ENCODE measurements at places on chromosomes 16 and 17. TPM values are rescaled to one million over a fixed set of nuclear protein-coding genes. Genes with fewer than 3 reads are reported as not detected.

HAS3 gene
- total RNA-seq = 0.86 TPM

NLRC3 gene
- total RNA-seq = 1.4 TPM

GFER gene
- 29.6 TPM for total RNA-seq

GRCh38 chr17:8125154-8125946 lies 1.4 kb upstream of the HES7 start:
- H3K4me3 ChIP-seq = peak overlapping the region; percentile 77
- peak; percentile 83 for DNase-seq
- H3K27ac ChIP-seq = no peak overlapping the region
- H3K4me1 ChIP-seq = peaks cover 30% of the 10 kb centered on the region
- H3K27me3 ChIP-seq = no peaks in the 10 kb centered on the region

DNA sequence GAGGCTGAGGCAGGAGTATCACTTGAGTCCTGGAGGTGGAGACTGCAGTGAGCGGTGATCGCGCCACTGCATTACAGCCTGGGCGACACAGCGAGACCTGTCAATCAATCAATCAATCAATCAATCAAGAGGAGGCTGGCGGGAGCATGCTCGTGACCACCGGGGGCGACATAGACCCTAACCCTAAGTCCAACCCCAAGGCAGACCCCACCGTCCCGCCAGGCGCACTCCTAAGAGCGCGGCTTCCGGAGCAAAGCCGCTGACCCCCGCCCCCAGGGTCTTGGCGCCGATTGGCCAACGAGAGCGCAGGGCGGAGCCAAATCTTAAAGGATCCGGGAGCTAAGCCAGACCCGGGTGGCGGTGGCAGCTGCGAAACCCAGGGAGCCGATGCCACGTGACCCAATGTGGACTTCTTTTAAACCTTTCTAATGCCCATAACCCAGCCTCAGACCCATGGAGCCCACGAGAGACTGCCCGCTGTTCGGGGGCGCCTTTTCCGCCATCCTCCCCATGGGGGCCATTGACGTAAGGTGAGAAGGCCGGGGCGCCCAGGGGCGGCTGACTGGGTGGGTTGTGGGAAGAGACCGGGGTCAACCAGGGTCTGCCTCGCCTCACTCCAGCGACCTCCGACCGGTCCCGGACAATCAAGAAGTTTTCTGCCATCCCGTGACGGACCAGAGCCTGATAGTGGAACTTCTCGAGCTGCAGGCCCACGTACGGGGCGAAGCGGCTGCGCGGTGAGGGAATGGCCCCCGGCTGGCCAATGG lies at the start of gene RANGRF:
RANGRF (plus strand) TSS at position 335 of the 767 bp plus-strand sequence; CDS start at position 454, 119 bp downstream.
- DNase-seq = peak; percentile 94
- H3K4me3 ChIP-seq = peak within 1 kb of the TSS; percentile 78
- H3K27ac ChIP-seq = peak within 1 kb of the TSS; percentile 90

DNA sequence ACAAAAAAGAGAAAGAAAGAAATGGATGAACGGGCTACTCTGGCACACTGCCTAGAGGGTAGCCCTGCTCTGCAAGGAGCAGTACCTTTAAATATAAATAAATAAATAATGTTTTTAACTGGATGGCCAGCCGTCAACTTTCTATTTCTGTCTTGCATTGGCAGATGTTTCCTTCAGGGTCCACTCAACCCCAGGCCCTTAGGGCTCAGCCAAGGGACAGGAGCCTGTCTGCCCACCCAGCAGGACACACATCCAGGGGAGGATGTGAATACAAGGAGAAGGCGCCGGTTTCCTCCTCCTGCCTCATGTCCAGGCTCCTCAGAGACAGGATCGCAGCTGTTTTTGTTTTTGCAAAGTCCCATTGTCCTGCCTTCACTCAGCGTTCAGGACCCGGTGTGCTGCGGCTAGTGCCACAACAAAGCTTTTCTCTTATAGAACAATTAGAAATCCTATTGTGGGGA lies 22.6 kb downstream of the TTYH2 start:
- H3K36me3 ChIP-seq = peaks cover 24% of the 10 kb centered on the region
- no peaks in the 10 kb centered on the region for H3K27me3 ChIP-seq
- H3K4me1 ChIP-seq = peaks cover 20% of the 10 kb centered on the region
- no peak overlapping the region for H3K4me3 ChIP-seq
- no peak for DNase-seq
- H3K27ac ChIP-seq = no peak overlapping the region

DNA sequence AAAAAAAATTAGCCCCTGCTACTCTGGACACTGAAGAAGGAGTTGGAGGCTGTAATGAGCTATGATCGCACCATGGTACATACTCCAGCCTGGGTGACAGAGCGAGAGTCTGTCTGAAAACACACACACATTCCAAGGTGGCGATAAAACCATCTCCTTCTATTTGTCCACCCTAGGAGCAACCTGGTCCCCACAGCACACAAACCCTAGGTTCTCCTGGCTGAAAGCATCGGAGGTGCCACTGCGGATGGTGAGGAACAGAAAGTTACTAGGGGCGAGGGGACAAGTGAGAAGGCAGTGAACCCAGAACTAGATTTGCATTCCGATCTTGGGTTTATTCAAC lies 1.4 kb upstream of the ECI1 start:
- DNase-seq = no peak
- H3K4me3 ChIP-seq = no peak overlapping the region
- H3K27ac ChIP-seq = peak overlapping the region; percentile 87

DNA sequence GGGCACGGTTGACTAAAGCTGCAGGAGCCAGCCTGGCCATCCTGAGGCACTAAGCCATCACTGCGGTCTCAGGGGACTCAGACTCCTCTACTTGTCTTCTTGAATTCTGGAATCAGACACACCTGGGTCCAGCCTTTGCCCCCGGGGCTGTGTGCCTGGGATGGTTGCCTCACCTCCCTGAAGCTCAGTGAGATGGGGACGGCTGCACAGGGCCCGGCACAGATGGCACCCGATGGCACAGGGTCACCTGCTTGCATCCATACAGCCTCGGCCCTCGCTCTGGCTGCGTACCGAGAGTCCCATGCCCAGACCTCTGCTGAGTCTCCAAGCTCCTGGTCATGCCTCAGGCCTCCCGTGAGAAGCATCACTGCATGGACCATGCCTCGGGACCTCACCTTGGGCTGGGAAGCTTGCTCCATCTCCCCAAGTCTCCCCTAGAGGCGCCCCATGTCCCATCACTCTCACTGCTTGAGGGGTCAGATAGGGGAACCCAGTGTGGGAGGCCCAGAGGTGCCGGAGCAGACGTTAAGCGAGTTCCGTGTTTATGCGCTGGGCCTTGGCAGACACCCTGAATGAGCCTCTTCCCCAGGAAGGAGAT lies 316.3 kb downstream of the SEC14L1 start:
- no peak overlapping the region for H3K27ac ChIP-seq
- no peak overlapping the region for H3K4me3 ChIP-seq
- H3K27me3 ChIP-seq = no peaks in the 10 kb centered on the region
- peaks cover 23% of the 10 kb centered on the region for H3K4me1 ChIP-seq
- no peak for DNase-seq

DNA sequence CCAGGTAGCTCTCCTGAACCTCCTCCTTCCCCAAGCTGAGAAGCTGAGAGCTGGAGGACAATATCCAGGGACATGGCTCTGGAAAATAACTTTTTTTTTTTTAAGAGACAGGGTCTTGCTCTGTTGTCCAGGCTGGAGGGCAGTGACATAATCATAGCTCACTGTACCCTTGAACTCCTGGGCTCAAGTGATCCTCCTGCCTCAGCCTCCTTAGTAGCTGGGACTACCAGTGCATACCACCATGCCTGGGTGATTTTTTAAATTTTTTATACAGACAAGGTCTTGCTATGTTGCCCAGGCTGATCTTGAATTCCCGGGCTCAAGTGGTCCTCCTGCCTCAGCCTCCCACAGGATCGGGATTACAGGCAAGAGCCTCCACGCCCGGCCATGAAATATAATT lies 6.2 kb downstream of the SLC46A1 start:
- peaks cover 81% of the 10 kb centered on the region for H3K36me3 ChIP-seq
- no peak overlapping the region for H3K27ac ChIP-seq
- H3K27me3 ChIP-seq = no peaks in the 10 kb centered on the region
- no peak overlapping the region for H3K4me3 ChIP-seq

GRCh38 chr17:1714427-1714979 lies 4.3 kb upstream of the TLCD2 start:
- H3K27me3 ChIP-seq = no peaks in the 10 kb centered on the region
- peaks cover 35% of the 10 kb centered on the region for H3K36me3 ChIP-seq
- peak overlapping the region; percentile 100 for H3K27ac ChIP-seq
- peak; percentile 99 for DNase-seq
- H3K4me1 ChIP-seq = peaks cover 52% of the 10 kb centered on the region
- peak overlapping the region; percentile 97 for H3K4me3 ChIP-seq

- peaks cover 30% of the 10 kb centered on the region for H3K4me1 ChIP-seq
- no peaks in the 10 kb centered on the region for H3K27me3 ChIP-seq
- DNase-seq = no peak
- no peaks in the 10 kb centered on the region for H3K36me3 ChIP-seq
Measured at GRCh38 chr16:46884513-46885293, 541 bp downstream of the GPT2 start.

DNA sequence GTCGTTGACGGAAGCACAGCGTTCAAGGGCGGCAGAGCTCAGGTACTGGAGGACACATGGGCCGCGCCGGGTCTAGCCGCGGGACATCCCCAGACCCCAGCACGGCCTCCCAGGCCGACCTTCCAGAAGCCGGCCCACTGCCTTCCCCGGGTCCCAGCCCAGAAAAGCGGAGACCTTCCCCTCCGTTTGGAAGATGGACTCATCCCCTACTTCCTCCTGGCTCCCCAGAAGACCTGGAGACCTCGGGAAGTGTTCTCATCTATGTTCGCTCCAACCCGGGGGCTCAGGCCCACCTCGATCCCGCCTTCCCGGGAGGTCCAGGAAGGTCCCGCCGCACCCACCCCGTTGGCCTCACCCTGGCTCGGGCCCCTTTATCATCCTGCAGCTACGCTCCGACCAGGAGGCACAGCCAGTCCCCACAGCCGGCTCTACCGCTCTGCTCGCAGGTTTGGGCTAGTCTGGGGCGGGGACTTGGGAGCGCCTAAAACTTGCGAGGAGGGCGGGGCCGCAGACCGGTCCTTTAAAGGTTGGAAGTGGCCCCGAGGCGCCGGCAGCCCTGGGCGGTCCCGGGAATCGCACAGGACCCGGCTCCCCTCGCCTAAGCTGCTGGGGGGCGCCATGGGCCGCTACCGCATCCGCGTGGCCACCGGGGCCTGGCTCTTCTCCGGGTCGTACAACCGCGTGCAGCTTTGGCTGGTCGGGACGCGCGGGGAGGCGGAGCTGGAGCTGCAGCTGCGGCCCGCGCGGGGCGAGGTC lies at the start of gene ALOX12:
ALOX12 (plus strand) TSS at position 550 of the 756 bp plus-strand sequence; CDS start at position 619, 69 bp downstream.
- no peaks in the 10 kb centered on the region for H3K36me3 ChIP-seq
- no peaks in the 10 kb centered on the region for H3K4me1 ChIP-seq
- no peak within 1 kb of the TSS for H3K27ac ChIP-seq

DNA sequence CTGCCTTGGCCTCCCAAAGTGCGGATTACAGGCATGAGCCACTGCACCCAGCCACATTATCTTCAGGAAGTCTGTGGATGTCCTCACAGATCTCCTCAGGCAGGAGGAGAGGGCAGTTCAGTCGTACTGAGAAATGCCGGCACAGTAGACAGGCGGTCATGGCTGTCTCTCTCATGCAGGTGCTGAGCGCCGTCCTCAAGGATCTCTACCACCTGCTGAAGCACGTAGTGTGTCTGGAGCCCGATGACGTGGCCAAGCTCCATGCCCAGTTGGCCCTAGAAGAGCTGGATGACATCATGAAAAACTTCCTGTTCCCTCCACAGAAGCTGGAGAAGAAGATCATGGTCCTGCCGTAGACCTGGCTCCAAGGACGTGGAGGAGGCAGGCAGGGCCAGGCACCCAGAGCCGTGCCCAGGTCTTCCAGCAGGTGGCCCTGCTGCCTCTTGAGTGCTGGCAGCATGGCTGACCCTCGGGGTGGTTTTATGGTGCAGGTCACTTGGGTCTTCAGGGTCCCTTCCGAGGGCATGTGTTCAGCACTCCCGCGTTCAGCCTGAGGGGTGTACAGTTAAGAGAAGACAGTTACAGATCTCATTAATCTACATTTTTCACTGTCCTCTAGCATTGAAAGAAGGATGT lies 22.0 kb upstream of the HAS3 start:
- H3K27me3 ChIP-seq = no peaks in the 10 kb centered on the region
- H3K36me3 ChIP-seq = peaks cover 13% of the 10 kb centered on the region
- H3K4me3 ChIP-seq = no peak overlapping the region
- H3K4me1 ChIP-seq = no peaks in the 10 kb centered on the region
- no peak overlapping the region for H3K27ac ChIP-seq
- DNase-seq = no peak
